Activated T-cell treated with anti-CD3 and anti-CD28 coated beads for 4 hours (primary cell): ENCODE measurements at places on chromosomes 12 and 14.

DNA sequence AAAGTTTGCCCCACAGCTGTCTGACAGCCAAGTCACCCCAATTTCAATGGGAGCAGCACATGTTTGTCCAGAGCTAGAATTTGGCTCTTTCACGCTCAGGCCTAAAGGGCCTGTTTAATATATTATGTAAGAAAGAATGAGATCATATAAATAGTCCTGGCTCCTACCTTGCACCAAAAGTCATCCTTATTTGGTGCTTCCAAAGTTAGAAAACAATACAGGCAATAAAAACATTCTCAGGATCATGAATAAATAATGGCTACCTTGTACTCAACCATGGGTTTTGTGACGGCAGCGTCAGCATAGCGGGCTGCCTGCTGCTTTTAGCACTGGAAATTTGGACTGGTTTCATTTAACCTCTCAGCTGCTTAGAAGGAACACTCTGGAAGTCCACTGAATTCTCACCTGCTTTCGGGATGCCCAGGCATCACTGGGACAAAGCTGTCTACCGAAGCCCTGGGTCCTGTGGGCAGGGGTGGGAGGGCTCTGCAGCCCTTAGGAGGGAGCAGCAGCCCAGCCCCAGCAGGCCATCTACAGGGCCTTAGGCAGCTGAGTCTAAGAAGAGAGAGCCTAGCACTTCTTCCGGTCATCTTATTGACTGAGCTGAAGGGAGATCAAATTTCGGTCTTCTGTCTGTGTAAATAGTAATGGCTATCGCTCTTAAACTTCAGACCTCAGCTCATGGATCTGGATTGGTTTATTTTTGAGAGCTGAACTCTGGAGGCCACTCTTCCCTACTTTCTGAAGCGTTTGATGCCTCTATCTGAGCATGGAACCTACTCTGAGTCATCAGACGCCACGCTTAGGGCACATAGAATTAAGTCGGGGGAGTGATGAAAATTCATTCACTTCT lies 106.5 kb downstream of the SAMD4A start:
- no peak for DNase-seq

- no peak for DNase-seq
These were observed 7.4 kb downstream of the SERPINA12 start for GRCh38 chr14:94501588-94502516.

DNA sequence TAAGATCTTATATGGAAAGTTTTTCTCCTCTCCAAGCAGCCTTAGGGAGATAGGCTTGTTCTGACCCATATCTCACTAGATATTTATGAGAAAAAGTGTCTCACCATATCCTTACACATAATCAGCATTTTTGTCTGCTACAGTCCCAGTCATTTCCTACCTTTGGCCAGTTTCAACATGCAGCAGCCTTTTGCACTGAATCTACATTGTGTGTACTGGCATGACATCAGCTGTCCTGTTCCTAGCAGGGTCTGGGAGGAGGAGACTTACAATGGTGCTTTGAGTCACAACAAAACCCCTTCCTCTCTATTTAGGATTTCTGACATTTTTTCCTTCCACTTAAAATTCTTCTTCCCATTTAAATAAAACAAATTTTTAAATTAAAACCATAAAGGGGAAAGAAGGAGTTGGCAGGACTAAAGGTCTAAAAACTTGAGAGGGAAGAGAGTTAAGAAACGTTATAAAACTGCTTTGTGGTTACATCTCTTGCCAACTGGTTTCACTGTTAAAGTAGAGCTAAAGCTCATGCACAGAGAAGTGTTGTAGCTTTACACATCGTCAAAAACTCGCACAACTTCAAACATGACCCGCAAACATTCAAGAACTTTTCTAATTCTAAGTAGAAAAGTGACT lies 53.3 kb upstream of the CERS5 start:
- no peak for DNase-seq

DNA sequence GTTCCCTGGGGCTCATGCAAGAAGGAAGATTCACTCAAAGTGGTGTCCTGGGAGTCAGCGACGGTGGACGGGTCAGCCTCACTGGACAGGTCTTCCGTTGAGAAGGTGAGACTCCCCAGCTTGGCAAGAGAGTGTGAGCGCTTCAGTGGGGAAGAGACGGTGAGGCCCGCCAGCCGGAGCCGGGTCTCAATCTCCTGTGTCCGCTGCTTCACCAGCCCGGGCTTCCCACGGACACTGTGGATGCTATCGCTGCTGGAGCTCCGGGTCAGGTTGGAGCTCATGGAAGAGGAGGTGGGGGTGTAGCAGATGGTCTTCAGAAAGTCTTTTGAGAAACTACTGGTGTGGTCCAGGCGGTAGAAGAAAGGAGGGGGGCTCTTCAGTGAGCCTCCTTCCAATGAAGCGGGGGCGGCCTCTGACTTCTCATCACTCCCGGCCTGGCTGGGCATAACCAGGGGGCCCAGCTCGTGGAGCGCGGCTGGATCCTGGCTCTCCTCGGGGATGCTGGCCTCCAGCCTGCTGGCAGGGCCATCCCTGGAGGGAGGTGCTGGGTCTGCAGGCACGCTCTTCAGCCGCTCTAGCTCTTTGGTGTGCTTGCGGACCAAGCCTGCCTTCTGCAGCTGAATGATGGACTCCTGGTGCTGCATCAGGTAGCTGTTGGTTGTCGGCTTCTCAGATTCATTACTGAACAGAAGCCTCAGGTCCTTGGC lies 56.9 kb upstream of the CORO1C start:
- no peak for DNase-seq

- DNase-seq: no peak
These were observed 191.8 kb downstream of the SLC16A7 start for GRCh38 chr12:59787610-59788009.

GRCh38 chr12:12531194-12531593 lies 31.5 kb downstream of the DUSP16 start:
- no peak for DNase-seq

GRCh38 chr14:77335576-77335975 lies 14.7 kb downstream of the GSTZ1 start:
- no peak for DNase-seq

DNA sequence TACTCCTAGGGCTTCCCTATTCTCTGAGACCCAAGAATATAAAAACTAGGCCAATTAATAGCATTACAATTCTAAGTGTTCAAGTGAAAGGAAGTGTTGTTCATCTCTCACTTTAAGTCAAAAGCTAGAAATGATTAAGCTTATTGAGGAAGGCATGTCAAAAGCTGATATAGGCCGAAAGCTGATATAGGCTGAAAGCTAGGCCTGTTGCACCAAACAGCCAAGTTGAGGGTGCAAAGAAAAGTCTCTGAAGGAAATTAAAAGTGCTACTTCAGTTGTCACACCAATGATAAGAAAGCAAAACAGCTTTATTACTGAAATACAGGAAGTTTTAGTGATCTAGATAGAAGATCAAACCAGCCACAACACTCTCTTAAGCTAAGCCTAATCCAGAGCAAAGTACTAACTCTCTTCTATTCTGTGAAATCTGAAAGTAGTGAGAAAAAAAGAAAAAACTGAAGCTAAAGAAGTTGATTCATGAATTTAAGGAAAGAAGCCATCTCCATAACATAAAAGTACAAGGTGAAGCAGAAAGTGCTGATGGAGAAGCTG lies 68.9 kb downstream of the SLC6A15 start:
- DNase-seq: no peak

GRCh38 chr12:78398750-78399149 lies 465.8 kb upstream of the SYT1 start:
- DNase-seq: no peak

- DNase-seq: no peak
These were observed 35.7 kb upstream of the PRMT8 start for GRCh38 chr12:3455312-3455711.

- no peak for DNase-seq
These were observed 11.2 kb upstream of the SERPINA10 start for GRCh38 chr14:94304243-94304642.

- DNase-seq: no peak
These were observed 136.4 kb upstream of the PRMT8 start for GRCh38 chr12:3354586-3354985.

DNA sequence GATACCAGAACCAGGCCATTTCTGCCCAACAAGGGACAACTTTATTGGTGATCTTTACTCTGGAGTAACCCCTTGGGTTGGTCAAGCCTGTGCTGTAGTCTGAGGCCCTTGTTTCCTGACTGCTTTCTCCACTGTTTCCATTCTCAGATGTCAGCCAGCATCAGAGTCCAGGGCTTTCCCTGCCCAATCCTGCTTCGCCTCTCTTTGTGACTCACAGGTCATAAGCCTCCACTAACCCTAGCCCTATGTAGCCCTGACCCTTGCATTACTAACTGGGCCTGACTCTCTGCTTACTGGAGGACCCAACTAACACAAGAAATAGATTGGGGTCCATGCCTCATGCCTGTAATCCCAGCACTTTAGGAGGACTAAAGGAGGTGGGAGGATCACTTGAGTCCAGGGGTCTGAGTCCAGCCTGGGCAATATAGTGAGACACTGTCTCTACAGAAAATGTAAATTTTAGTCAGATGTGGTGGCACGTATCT lies 8.6 kb upstream of the SNRNP35 start:
- DNase-seq: no peak

- DNase-seq: no peak
These were observed 9.4 kb downstream of the SPRYD3 start for GRCh38 chr12:53069621-53070410.

- no peak for DNase-seq
These were observed 29.7 kb upstream of the SFSWAP start for GRCh38 chr12:131681257-131681620.

GRCh38 chr12:69161829-69162228 lies 77.5 kb upstream of the CPSF6 start:
- DNase-seq: no peak

DNA sequence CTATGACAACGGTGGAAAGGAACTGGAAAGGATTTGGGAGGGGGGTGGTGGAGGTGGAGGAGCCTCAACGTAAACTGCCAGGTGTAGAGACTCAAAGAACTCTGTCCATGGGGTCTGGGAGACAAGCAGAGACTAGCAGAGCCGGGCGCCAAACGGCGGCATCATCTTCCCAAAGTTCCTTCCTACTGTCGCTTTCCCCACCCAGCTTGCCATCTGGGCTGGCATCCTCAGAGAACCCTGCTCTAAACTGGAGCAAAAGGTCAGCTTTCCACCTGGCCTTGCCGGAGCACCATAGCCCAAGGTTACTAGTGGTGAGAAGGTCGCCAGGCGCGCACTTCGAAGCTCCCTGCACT lies 4.0 kb upstream of the IRF2BPL start:
- DNase-seq: no peak

GRCh38 chr14:105050551-105050897 lies 14.7 kb downstream of the GPR132 start:
- no peak for DNase-seq

DNA sequence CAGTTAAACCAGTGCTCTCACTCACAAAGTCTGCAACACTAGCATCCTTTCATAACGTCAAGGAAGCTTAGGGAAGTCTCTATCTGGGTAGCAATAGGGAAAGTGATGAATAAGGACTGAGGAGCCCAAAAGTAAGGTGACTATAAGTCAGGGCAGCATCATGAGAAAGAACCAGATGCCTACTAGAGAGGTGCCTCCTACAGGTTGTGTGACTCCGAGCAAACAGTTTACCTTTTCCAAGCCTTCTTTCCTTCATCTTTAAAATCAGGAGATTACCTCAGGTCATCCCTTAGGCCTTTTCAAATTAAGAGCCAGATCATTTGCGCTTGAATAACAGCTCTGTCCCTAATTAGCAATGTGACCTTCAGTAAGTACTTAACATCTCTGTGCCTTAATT lies 40.2 kb downstream of the RTN1 start:
- DNase-seq: no peak

DNA sequence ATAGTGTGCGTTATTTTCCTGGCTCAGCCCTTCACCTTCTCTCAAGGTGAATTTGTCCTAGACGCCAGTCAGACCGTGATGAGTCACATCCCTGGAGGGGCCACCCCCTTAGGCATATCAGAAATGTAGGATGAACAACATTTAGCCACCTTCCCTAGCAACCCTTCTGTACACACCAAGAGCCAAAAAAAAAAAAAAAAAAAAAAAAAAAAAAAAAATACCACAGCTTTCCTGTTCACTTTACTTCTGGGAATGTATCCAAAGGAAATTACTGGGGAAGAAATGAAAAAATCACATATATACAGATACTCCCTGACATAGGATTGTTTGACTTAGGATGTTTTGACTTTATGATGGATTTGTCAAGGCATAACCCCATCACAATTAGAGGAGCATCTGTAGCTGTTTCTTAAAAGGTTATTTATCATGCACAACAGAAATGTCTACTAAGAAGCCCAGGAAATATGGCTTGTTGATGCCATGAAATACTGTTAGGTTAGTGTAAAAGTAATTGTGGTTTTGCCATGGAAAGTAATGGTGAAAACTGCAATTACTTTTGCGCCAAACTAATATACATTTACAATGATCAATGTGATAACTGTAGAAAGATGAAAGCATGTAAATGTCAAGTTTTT lies 68.2 kb upstream of the BDKRB2 start:
- no peak for DNase-seq

- no peak for DNase-seq
These were observed 310.7 kb downstream of the AEBP2 start for GRCh38 chr12:19749906-19750574.

DNA sequence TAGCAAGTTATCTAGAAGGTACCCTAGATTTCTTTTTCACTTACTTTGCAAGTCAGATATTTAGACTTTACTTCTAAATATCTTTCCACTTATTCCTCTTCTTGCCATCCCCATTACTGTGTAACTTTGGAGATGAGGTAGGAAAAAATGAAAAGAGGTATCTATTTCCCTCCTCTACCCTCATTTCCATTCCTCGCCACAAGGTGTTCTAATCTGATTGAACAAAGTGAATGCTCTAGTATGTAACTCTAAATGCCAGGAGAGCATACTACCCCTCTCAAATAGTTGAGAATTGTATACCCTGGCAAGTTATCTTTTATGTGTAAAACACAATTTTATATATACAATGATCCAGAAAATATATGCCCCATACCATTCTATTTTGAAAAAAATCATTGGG lies 1.7 kb upstream of the LDHB start:
- no peak for DNase-seq

DNA sequence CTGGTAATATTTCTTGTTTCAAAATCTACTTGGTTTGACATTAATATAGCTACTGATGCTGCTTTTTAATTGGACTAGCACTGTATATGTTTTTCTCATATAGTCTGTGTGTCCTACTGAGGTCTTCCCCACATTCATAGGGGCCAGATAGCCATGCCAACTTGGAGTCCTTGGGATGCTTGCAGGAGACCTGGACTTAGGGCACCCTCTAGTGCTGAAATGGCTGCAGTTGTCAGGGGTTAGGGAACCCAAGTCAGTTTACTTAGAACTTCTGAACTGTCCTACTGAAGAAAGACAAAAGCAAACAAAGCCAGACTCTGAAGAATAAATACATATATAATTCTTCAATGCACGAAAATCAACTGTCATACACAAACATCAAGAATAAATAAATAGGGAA lies 279.9 kb upstream of the SYT1 start:
- no peak for DNase-seq

- DNase-seq: no peak
These were observed 709.2 kb downstream of the TMEM121 start for GRCh38 chr14:106235356-106236159.

DNA sequence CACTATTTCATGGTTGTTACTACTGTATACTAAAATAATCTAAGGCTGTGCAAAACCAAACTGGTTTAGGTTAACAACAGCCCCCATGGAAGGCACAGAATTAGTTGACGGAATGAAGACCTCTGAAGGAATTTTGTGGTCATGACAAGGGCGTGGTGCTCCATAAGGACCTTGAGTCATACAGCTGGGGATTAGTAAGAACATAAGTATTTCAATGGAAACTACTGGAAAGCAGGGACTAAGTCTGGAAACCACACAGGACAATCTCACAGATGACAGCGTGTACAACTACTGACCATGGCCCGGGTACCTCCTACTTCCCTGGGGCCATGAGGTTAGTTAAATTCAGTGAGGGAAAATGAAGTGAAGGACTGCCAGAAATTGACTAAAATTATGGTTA lies 98.5 kb upstream of the PLEKHA5 start:
- no peak for DNase-seq

GRCh38 chr12:27844366-27845090 lies 64.5 kb upstream of the MANSC4 start:
- no peak for DNase-seq
